ENCODE measurements at places on chromosomes 4 and X.

- no peak for DNase-seq
Measured at GRCh38 chr4:7757501-7758471, 181.9 kb downstream of the AFAP1 start.

GRCh38 chr4:186563761-186564160 lies 8.4 kb upstream of the MTNR1A start:
- DNase-seq: no peak

DNA sequence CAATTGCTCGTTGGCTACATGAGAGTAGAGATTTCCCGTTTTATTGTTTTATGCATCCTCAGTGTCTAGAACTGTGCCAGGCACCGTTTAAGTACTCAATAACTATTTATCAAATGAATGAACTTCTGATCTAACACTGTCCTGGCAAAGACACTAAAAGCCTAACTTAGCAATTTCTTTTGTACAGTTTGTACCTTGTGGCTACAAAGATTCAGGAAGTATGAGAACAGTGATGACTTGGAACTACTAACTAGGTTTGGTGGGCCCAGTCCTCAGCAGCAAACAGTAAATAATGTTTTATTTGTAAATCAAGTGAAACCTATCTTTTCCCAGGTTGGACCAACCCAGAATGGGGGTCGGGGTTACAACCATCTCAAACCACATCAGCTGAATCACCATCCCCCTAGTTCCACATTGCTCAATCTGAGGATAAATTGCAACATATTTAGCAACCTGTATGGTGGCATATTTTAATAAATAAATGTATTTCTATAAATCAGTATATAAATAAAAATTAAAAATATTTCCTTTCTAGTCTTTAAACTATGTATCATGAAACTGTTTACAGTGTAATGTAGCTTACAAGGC lies 12.3 kb upstream of the SCRG1 start:
- DNase-seq: no peak

GRCh38 chr4:121358473-121358872 lies 22.3 kb downstream of the QRFPR start:
- DNase-seq: no peak

DNA sequence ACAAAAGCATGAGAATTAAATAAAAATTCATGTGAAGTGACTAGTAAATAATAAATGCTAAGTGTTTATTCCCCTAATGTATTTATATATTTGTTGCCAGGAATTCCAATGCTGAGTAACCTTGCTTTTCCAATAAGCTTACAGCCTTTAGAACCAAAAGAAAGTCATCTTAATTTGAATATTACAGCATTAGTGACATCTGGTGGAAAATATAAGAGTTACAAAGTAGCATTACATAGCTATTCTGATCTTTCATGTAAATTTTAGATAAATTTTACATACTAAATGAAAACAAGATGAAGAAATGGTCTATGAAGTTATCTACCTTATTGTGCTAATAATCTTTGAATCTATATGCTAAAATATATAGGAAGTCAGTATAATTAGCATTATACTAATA lies 10.4 kb downstream of the MAD2L1 start:
- no peak for DNase-seq

- no peak for DNase-seq
Measured at GRCh38 chrX:131216828-131217227, 72.3 kb downstream of the IGSF1 start.

DNA sequence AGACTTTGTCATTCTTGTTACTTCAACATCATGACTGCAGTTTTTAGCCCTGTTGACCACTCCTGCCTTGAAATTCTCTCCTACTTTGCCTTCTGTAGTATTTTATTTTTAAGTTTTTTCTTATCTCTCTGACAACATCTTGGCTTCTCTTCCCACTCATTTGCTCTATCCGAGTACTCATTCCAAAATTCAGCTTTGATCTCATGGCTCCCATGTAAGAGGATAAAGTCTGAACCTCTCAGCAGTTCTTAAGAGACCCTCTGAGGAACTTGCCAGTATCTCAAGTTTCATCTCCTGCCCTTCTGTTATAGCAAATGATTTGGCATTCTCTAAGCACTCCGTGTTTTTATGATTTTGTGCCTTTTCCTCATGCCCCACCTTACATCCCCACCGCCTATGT lies 67.7 kb downstream of the GALNT7 start:
- DNase-seq: no peak

- no peak for DNase-seq
Measured at GRCh38 chr4:156929386-156930105, 42.1 kb downstream of the PDGFC start.

DNA sequence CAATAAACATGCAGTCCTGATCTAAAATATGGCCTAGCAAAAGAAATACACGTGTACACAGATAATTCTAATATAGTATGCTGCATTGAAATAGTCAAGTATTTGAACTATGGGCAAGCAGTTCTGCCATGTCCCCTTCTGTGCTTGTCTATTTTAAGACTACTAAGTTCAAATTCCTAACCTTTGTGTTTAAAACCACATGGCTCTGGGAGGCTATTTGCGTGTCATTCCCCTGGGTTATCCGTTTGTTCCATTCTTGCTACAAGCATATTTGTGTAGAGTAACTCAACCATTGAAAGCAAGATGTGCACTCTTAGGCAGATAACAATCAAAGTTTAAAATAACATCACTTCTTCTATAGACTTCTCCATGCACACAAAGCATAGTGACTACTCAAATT lies 25.4 kb upstream of the TBC1D1 start:
- no peak for DNase-seq

DNA sequence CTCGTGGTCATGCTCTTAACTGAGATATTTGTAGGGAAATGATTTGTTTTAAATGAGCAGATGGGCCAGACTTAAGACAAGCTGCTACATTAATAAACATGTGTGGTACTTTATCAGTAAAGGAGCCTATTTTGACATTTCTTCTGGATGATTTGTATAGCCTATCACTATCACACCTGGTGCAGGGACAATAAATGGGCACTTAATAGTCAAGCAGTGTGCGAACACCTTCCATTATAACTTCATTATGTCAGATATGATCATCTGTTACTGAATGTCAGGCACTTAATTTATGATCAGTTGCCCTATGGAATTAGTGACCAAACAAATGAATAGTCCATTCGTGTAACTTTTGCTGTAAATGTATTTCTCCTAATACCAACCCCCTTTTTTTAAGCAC lies 628.8 kb downstream of the ADGRL3 start:
- no peak for DNase-seq

DNA sequence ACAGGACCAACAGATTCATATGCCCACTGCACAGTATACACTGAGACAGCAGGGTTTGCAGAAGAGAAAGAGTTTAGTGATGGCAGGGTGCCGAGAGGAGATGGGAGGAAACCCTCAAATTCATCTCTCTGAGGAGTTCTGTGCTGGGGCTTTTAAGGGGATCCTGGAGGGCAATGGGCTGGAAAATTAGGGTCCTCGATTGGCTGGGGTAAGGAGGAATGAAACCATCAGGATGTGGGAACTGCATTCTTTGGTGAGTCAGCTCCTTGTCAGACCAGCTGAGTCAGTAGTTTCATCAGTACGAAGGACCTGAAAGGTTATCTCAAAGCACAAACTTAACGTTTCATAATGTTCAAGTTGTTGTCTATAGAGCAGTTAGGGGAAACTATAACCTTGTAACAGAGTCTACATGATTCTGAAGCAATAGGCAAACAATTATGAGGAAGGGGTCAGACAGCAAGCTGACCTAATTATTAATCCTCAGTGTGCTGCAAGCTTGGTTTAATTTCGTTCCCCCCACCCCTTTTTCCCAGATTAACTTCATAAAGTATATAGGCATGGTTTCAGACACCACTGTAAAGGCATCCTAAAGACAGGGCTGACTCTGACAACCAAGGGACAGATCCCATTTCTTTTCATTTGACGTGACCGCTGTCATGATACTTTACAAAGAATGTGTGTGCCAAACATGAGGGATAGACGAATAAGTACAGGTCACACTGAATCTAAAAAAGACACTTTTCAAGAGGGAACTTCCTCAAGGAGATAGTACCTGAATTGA lies 1.5 kb upstream of the MSMO1 start:
- no peak for DNase-seq

GRCh38 chrX:133838761-133839676 lies 146.4 kb downstream of the GPC3 start:
- DNase-seq: no peak

- no peak for DNase-seq
Measured at GRCh38 chrX:136899221-136899620, 18.7 kb upstream of the RBMX start.

DNA sequence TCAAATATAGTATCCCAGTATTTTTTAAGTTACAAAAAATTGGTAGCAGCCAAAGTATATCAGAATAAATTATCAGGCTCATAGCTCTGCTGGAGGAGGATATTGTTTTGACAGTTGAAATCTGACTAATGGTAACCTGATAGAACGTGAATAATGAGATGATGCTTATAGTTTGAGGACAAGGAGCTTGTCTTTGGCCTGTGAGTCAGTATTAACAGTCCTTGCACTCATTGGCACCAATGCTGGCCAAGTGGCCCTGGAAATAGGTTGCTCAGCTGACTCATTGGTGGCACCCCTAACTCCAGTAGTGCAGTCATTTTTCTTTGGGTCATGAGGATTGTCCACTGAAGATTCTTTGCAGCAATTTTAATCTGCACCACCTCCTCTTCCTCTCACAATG lies 203.3 kb upstream of the JADE1 start:
- DNase-seq: no peak

DNA sequence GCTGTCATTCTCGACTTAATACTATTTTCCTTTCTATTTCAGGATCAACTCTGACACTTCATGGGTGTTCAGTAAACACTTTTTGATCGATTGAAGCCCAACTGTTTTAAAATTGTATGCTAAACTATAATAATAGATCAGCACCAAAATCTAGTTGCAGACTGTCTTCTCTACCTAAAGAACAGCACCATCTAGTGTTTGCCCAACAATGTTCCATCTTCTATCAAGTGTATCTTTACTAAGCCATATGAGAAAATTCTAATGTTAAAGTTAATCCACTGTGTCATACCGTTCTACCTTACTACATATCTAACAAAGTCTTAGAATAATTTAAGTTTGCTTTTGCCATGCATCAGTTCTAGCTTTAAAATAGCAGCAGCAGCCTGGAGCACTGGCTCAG lies 113.0 kb upstream of the PRDX4 start:
- DNase-seq: no peak

DNA sequence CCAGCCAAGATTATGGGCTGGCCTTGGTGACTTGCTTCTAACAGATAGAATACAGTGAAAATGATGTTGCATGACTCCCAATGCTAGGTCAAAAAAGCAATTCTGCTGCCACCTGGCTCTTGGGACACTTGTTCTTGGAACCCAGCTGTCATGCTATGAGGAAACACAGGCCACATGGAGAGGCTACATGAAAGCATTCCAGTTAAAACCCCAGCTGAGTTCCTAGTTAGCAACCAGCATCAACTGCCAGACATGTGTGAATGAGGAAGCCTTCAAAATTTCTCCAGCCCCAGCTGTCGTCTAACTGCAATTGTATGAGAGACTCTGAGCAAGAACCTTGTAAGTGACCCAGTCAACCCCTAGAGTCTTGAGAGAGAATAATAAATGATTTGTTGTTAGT lies 105.2 kb upstream of the FGF16 start:
- DNase-seq: no peak

- DNase-seq: no peak
Measured at GRCh38 chr4:71860643-71861042, 76.8 kb upstream of the GC start.

- no peak for DNase-seq
Measured at GRCh38 chr4:145613566-145614232, 5.5 kb upstream of the MMAA start.

DNA sequence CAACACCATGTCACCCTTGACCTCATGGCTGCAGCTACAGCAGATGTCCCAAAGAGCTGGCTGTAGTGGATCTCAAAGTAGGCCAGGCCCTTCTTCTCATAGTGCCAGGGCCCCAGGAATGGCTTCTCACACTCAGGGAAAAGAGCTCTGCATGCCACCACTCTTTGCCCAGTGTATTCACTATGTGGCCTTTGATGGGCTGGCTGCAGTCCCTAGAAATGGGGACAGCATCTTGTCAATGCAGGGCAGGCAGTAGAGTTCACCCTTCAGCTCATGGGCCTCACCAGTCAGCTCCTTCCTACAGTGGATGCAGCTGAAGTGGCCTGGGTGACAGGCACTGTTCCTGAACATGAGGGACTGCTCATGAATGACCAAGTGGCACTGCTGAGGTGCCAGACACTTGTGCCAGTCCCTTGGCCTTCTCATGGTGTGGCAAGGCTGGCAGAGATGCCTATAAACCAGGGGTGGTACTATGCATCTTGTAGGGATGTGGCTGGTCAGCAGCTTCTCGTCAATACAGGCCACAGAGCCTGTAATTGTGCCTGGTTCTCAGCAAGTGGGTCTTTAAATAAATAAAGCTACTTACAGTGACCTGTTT lies 178.9 kb downstream of the ARAP2 start:
- DNase-seq: no peak

GRCh38 chr4:14879683-14880082 lies 122.6 kb upstream of the CPEB2 start:
- no peak for DNase-seq

DNA sequence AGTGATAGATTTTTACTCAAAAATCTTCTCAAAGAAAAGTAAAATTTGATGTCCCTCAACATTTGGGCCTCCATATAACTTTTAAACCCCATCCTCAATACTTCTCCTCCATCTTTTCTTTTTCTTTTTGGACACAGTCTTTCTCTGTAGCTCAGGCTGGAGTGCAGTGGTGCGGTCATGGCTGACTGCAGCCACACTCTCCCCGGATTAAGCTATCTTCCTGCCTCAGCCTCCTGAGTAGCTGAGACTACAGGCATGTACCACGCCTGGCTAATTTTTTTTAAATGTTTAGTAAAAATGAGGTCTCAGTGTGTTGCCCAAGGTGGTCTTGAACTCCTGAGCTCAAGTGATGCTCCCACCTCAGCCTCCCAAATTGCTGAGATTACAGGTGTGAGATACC lies 33.1 kb downstream of the KDM6A start:
- DNase-seq: no peak

GRCh38 chr4:121597346-121597934 lies 99.3 kb downstream of the ANXA5 start:
- DNase-seq: no peak

GRCh38 chr4:46329118-46329976 lies 60.6 kb downstream of the GABRA2 start:
- no peak for DNase-seq

- DNase-seq: no peak
Measured at GRCh38 chr4:54550395-54551171, 107.2 kb upstream of the KIT start.

DNA sequence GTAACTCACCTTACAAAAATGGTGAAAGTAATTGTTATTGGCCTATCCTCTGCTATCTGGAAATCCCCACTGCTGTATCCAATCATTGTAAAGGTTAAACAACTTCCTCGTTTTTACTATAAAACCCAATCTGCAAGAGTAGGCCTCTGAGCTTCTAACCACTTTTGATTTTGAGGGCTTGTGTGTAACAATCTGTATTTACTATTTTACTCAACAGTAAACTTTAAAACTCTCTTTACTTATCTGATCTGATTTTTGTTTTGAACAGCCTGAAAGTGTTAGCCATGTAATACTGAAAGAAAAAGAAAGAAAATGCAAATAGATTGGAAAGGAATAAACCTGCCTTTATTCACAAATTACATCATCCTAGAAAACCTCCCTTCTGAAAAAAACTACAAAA lies 63.1 kb downstream of the SLC10A7 start:
- DNase-seq: no peak

Measured in stimulated activated CD4-positive, alpha-beta T cell treated with anti-CD3 and anti-CD28 coated beads, Interleukin-1b, Interleukin-23, amount 100 ng/mL, for 1 hour (primary cell).